Cerebellar cortex (tissue), 1 donor: ENCODE measurements at places on chromosomes 6 and 20.
A peak's percentile ranks its signal among the peaks of the same experiment; 100 is the strongest.

- DNase-seq: no peak
Measured at GRCh38 chr6:38271081-38271480, 368.6 kb downstream of the BTBD9 start.

- DNase-seq: peak; percentile 6
Measured at GRCh38 chr20:4306206-4306605, 290.8 kb upstream of the RNF24 start.

DNA sequence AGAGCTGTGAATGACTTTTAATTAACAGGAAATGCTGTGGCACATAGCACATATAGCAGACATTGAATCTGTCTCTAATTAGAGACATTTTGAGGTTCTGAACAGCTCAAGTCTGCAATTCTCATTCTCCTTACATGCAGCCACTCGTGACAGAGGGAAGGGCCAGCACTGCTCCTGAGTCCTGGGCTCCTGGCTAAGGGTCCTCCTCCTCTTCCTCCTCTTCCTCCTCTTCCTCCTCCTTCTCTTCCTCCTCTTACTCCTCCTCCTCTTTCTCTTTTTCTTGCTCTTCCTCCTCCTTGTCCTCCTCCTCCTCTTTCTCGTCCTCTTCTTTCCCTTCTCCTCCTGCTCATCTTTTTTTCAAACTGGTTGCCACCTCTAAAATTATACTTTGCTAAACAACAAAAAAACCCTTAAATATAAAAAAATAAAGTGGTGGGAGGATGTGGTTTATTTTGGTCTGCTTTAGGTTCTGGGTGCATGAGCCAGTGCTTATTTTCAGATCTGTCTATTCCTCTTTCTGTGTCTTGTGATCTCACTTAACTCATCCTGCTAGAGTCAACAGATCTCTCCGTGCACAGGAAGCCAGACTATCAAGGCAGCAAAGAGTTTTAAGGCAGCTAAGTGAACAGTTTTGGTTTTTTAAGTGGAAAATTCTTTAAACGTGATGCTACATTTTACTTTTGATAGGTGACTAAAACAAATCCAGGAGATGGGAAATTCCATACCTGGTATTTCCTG is 159.3 kb downstream of the CD83 start:
- DNase-seq: no peak

DNA sequence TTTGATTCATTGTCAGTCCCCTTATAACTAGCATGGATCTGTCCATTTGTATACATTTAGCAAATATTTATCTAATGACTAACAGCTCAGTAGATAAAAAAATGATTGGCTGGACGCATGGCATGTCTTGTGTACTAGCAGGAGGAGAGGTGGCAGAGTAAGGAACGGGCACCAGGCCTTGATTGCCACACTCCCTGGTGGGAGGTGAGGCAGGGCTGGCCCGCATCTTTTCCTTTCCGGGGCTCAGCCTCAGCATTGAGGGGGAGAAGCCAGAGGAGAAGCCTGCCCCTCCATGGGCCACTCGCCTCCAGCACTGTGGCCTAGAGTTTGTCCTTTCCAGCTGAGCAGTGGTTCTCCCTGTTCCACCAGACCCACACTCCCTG is 84.9 kb upstream of the TMEM181 start:
- DNase-seq: no peak

GRCh38 chr20:47348539-47349142 is 7.9 kb downstream of the ZMYND8 start:
- peak; percentile 76 for DNase-seq
